Activated CD4-positive, alpha-beta memory T cell treated with anti-CD3 and anti-CD28 coated beads, Interleukin-2, amount 10 ng/mL, durations not matched to agents 7 days and 5 days (primary cell): ENCODE measurements at places on chromosomes 4 and X. TPM values are rescaled to one million over a fixed set of nuclear protein-coding genes. Genes with fewer than 3 reads are reported as not detected.

Gene EDA
- 5.4 TPM for total RNA-seq

Gene NCBP2L
- not detected for total RNA-seq

Gene ABRAXAS1
- total RNA-seq: 11.2 TPM

- no peak overlapping the region for H3K27ac ChIP-seq
- no peak for DNase-seq
- no peak overlapping the region for H3K4me3 ChIP-seq
- H3K4me1 ChIP-seq: no peaks in the 10 kb centered on the region
- no peaks in the 10 kb centered on the region for H3K36me3 ChIP-seq
- no peaks in the 10 kb centered on the region for H3K27me3 ChIP-seq
These were observed 440.4 kb downstream of the SPRY1 start for GRCh38 chr4:123836851-123837595.

- no peaks in the 10 kb centered on the region for H3K27me3 ChIP-seq
- H3K36me3 ChIP-seq: peaks cover 4% of the 10 kb centered on the region
- H3K27ac ChIP-seq: no peak overlapping the region
- H3K4me1 ChIP-seq: peaks cover 20% of the 10 kb centered on the region
- no peak for DNase-seq
These were observed 76.1 kb downstream of the LRBA start for GRCh38 chr4:150938873-150939499.

DNA sequence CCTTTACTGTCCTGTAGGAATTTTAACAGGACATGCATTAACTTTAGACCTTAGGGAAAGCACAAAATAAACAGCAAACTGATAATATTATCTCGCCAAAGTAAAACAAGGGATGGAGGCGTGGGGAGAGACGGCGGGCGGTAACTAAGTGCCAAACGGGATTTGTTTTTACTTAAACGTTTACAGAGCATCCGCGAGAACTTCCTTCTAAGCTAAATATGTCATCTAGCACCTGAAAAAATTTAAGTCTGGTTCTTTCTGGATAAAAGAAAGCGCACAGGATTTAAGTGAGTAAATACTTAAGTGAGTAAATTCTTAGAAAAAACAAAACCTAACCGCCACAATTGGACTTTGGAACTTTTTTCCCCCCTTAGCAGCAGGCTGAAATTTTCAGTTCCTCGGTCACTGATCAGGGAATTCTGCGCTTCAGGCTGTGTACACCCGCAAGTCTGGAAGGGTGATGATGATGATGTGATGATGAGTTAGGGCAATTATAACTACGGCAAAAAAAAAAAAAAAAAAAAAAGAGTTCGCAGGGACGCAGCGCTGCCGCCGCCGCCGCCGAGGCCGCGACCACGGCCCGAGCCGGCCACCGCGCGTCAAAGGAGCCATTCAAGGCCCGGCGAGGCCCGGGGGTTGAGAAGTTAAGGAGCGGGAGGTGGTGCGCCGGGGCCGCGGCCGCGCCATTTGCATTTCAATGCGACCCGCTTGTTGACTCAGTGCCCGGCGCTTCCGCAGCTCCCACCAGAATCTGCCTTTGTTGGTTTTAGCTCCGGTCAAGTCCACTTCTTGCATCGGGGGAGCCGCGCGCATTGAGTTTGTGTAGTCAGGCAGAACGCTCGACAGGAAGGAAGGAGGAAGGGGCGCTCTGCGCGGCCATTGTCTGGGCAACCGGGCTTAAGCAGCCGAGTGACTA lies 108.8 kb downstream of the SPRY1 start:
- no peaks in the 10 kb centered on the region for H3K36me3 ChIP-seq
- no peak overlapping the region for H3K27ac ChIP-seq
- H3K4me1 ChIP-seq: peaks cover 7% of the 10 kb centered on the region
- H3K4me3 ChIP-seq: peak overlapping the region; percentile 69
- H3K27me3 ChIP-seq: peaks cover 44% of the 10 kb centered on the region

DNA sequence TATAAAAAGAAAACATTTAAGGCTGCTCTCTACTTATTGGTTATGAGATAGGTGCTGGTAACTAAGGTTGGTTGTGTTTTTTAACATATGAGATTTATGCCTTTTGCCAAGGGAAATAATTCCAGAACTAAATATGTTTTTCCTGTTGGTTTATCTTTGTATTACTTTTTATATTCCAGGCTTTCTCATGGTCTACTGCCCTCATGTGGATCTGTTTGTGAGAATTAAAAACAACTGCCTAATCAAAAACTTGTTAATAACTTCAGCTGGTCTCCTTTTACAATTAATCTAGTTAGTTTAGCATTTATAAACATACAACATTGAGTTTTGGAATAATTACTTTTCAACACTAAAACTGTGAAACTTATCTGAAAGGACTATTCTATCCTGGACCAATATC lies 1208.3 kb downstream of the ADGRL3 start:
- no peak overlapping the region for H3K4me3 ChIP-seq
- DNase-seq: no peak
- H3K27ac ChIP-seq: no peak overlapping the region
- no peaks in the 10 kb centered on the region for H3K27me3 ChIP-seq
- no peaks in the 10 kb centered on the region for H3K36me3 ChIP-seq
- H3K4me1 ChIP-seq: no peaks in the 10 kb centered on the region

DNA sequence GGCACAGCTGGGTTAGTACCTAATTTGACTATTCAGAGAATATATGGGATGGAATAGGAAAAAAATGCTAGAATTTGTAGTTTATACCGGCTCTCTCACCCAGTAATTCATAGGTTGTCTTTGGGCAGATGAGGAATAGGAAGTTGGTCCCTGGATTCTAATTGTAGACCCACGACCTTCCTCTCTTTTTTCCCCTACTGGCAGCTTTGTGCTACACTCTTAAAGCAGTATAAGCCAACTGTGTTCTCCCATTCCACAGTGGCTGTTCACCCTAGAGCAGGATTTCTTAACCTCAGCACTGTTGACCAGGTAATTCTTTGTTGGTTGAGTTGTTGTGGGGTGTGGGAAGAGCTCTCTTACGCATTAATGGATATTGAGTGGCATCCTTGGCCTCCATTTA lies 92.9 kb downstream of the FNIP2 start:
- no peak overlapping the region for H3K27ac ChIP-seq
- H3K27me3 ChIP-seq: no peaks in the 10 kb centered on the region
- H3K4me3 ChIP-seq: no peak overlapping the region
- DNase-seq: no peak
- H3K36me3 ChIP-seq: peaks cover 47% of the 10 kb centered on the region

GRCh38 chrX:96424007-96424406 lies 260.6 kb upstream of the DIAPH2 start:
- H3K4me3 ChIP-seq: no peak overlapping the region
- H3K27ac ChIP-seq: no peak overlapping the region
- H3K36me3 ChIP-seq: no peaks in the 10 kb centered on the region
- no peaks in the 10 kb centered on the region for H3K27me3 ChIP-seq
- no peaks in the 10 kb centered on the region for H3K4me1 ChIP-seq
- no peak for DNase-seq

GRCh38 chrX:15194146-15194545 lies 75.7 kb downstream of the ASB9 start:
- no peak for DNase-seq
- H3K27me3 ChIP-seq: peaks cover 2% of the 10 kb centered on the region
- no peak overlapping the region for H3K27ac ChIP-seq
- no peaks in the 10 kb centered on the region for H3K4me1 ChIP-seq

DNA sequence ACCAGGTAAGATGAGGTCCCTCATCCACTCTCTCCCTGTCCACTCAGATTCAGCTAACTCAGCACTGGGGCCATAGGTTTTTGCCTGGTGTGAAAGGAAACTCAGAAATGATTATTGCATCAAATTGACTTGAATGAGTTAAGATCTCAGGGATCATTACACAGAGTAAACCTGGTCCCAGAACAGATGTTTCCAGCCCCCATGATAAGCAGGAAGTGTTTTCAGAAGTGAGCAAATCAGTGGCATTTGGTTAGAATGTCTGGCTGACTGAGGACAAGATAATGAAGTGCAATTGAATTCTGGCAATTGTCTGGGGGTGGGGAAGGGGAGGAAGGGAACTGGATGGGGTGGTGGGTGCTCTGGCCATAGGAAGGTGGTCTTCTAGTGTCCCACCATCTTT lies 108.0 kb downstream of the CHIC2 start:
- DNase-seq: no peak
- peaks cover under 1% of the 10 kb centered on the region for H3K27me3 ChIP-seq
- no peaks in the 10 kb centered on the region for H3K36me3 ChIP-seq
- no peaks in the 10 kb centered on the region for H3K4me1 ChIP-seq
